Cardiac septum (tissue), 1 donor: ENCODE measurements at places on chromosomes 5 and 9. TPM values are rescaled to one million over a fixed set of nuclear protein-coding genes. Genes with fewer than 3 reads are reported as not detected.

PCDHAC2 gene
- total RNA-seq, result 0.67 TPM

TXN gene
- 60.0 TPM for total RNA-seq

SPATA31E1 gene
- not detected for total RNA-seq

YIPF5 gene
- total RNA-seq, result 25.0 TPM

DNA sequence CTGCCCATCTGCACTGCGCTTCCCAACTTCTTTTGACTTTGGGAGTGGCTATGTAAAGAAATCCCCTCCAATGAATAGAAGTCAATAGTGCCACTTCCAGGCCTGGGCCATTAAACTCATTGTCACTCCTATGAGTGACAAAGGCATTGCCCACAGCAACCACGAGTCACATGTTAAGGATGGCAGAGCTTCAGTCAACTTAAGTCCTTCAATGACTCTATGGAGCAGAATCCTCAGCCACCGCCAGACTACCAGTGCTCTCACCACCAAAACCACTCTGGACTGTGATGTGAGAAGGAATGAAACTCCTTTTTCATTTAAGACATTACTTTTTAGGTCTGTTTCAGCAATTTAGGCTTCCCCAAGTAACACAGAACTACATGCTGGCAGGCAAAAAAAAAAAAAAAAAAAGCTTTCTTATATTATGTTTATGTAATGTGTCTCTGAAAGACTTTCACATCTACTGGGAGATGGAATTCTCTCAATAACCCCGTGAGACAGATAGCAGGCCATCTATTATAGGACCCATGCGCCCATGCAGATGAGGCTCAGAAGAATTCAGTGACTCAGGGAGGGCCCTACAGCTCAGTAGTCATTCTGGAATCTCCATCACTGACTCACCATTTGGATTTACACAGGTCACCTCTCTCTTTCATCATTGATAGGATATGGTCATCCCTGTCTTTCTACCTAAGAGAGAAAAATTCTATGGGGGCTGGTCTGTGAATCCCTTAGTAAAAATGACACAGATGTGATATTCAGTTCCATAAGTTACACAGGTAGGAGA, 180.5 kb downstream of the CEMIP2 start:
- no peak for DNase-seq

DNA sequence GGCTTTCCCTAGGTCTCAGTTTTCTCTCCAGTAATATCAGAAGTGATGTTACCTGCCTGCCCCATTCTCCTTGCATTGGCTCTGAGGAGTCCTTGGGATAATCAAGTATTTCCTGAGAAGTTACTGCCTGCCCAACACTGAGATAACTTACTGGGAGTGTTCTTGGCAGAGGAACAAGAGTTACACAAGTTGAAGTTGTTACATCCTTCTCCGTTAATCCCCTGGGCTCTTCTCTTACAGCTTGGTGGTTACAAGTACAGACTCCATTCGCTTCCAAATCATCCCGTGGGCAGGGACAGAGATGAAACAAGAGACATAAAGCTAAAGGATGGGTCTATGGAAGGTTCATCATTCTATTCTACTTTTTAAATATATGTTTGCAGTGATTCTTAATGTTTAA, 74.1 kb upstream of the SAP30L start:
- no peak for DNase-seq

DNA sequence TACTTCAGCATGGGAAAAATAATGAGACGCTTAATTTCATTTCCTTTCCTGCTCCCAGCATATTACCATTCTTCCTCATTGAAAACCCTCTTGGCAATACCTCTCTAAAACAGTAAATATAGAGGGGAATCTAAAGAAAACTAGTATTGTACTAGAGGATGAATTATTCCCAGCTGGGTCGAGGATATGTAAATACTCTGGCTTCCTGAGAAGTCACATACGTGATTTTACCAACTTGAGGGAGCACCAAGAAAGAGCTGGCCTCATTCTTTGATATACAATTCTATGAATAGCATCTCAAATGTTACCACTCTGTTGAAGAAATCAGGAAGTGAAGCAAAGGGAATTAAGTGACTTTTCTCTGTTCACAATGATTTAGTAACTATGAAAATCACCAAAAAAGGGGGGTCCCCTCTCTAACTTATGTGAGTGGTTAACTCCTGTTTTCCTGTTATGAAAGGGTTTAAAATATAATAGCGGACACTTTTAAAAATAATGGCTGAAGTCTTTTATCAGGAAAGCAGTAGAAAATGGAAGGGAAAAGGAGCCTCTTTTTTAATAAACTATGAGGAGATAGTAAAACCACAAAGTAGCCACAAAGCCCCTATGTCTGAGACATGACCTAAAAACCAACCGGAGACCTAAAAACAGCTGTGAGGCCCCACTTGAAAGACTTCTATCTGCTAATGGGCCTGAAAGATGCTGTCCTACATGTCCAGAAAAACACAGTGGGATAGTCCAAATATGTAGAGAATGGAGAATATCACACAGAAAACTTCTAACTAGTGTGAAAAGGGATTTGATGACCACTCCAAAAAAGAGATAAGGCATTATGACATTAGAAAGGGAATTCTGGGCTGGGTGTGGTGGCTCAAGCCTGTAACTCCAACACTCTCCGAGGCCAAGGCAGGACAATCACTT, 42.6 kb downstream of the LPAR1 start:
- DNase-seq, result no peak

DNA sequence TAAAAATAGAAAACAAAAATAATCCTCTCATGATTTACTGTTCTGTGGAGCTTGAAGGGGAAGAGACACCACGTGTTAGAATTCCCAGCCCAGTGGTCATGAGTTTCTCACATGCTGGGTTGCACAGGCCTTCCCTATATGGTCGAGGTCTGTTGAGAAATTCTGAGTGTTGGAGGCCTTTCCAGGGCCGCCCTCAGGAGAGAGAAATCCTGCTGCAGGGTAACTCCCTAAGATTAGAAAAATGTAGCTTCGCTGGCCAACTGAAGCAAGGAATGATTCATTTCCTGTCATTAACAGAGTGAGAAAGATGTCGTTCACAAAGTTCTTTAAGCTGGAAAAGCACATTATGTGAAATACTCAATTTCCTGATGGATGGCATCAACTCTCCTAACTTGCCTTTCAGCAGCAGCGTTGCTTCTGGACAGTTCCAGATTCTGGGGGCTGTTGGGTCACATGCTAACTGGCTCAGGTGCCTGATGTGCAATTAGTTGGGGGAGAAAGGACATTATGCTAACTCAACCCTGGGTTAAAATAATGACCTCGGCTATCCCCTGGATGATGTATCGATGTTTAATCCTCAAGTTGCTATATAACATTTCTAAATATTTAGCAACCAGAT, 104.8 kb upstream of the CD180 start:
- DNase-seq, result no peak

DNA sequence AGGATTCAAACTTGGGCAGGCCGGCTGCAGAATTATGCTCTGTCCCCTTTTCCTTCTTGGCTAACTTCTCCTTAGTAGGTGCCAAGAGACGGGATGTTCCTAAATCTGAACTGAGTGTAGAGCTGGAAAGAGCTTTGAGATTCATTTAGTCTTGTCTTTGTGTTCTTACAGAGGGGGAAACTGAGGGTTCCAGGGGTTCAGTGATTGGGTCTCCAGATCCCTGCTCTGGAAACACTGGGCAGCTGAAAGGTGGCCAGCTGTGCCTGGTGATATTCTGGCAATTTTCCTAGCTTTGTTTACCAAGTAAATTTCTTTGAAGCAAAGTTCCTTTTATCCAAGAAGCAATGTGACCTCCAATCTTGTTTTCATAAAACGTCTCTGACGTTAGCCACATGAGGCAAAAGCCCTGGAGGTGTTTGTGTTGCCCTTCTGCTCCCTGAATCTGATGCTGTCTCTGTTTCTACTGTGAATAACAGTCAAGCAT, 288.7 kb downstream of the ZSWIM6 start:
- no peak for DNase-seq

DNA sequence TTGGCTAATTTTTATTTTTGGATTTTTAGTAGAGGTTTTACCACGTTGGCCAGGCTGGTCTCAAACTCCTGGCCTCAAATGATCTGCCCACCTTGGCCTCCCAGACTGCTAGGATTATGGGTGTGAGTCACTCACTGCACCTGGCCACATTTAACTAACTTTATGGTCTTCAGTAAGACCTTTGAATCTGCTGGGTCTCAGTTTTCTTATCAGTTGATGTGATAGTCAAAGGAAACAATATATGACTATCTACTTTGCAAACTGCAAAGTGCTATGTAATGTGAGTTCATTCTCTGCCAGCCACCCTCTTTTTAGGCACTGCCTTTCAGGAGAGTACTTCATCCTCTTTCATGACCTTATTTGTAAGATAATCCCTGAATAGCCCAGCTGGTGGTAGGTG, 474.7 kb downstream of the PDE4D start:
- no peak for DNase-seq

GRCh38 chr9:98208635-98209034, 16.2 kb upstream of the CORO2A start:
- DNase-seq, result no peak

DNA sequence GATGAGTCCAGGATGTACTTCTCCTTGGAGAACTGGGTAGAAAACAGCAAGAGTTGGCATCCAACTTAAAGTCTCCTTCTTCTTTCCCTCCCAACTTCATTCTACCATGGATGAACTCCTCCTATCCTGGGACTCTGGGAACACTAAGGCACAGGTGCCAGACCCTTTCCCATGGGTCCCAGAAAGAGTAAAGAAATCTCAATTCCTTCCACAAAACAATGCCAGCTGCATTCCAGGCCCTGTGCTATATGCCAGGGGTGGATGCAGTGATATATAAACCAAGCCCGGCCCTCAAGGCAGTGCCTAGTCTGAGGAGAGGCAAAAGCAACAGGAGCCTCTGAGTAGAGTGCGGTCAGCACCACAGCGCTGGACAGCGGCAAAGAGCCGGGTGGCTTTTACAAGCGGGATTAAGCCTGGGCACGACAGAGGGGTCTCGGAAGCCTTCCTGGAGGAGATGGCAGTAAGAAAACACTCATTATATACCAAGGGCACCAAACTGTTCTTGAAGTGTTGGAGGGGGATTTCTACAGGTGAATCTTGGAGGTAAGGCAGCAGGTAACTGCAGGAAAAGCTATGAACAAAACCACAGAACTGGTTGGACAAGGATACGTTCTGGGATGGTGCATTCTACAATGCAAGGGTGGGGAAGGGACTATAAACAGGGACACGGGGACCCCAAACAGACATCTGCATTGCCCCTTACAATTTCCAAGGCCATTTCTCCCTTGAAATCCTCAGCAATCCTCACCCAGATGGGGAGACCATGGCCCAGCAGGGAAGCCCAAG, 16.4 kb upstream of the TOR2A start:
- DNase-seq, result no peak

GRCh38 chr9:106880863-106881262, 17.9 kb downstream of the ZNF462 start:
- DNase-seq, result no peak
